D341Med (cell line): ENCODE measurements at places on chromosomes 7 and 10.

- DNase-seq = no peak
Observed at GRCh38 chr7:29269935-29270334, 75.4 kb downstream of the CHN2 start.

GRCh38 chr10:3740157-3740871 lies 44.7 kb downstream of the KLF6 start:
- DNase-seq = no peak

DNA sequence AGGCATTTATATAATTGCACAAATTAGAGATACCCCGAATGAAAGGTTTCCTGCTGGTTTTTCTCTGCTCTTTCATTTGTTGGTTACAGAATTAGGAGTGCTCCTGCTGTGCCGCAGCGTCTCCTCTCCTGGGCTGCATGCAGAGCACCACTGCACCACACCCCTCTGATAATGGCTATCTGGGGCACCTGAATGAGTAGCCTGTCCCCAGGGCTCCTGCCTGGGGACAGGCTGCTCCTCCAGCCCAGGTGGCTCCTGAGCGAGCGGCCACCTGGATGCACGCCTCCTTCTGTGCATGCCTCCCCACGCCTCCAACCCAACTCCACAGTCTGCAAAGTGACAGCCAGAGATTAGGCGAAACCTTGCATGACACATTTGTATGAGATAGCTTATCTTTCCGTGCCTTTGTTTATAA lies 242.6 kb upstream of the FZD8 start:
- DNase-seq = peak; percentile 54

DNA sequence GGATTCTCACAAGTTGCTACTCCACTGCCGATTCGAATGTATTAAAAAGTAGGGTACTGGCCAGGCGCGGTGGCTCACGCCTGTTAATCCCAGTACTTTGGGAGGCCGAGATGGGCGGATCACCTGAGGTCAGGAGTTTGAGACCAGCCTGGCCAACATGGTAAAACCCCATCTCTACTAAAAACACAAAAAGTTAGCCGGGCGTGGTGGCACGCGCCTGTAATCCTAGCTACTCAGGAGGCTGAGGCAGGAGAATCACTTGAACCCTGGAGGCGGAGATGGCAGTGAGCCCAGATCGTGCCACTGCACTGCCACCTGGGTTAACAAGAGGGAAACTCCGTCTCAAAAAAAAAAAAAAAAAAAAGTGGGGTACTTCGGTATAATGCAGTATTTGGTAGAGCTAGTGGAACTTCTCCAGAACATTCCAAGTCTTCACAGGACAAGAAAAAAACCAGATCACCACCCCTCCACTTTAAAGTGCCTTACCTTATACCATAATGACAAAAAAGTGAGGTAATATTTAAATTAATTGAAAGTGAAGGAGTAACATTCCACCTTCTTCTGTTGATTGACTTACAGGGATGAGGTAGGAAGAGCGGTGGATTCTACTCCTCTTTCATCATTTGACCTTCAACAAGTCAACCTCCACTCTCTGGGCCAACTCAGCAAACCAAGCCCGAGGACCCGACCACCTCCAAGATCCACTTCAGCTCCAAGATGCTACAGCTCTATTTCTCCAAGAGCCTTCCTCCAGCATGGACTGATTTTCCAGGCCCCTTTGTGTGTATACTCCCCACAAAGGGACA lies 2.0 kb downstream of the BAZ1B start:
- no peak for DNase-seq

DNA sequence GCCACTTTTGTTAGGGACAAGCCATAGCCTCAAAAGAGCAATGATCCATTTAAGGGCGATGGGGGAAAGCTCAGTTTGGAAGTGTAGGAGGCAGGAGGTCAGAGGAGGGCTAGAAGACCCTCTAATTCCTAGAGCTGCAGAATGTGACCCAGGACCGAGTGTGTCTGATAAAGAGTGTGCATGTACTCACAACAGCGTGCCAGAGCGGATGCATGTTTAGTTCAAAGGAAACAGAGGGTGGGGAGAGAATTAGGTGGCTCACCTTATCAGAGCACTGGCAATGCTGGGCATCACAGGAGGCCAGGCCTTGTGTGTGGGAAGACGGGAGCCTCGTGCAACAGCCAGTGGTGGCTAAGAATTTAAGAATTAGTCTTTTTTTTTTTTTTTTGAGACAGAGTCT lies 133.9 kb upstream of the COBL start:
- no peak for DNase-seq

DNA sequence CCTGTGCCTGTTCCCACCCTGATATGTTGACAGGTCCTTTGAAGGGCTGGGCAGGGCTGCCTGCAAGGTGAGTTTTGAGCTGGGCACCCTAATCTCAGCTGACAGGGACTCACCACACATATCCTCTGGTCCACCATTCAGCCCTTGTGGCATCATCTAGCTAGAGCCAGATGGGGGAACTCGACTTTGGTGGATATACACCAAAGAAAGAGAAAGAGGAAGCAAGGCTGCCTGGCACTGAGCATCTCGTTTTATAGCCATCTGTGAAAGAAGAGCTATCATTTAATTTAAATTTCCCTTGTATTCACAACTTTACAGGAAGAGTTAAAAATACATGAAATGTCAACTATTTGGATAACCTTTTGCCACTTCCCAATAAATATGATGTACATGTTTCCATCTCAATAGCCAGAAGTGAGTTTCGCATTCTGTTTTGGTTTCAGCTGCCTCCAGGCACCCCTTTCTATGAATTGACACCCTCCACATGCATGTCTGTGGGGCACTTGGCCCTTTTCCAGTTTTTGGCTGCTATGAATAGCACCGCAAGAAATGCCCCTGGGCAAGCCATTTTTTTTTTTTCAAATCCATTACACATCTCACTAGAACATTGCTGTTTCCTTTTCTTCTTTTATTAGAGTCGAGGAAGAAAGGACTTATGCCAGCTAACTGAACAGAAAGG lies 22.9 kb upstream of the GRB10 start:
- DNase-seq = no peak

GRCh38 chr7:95209788-95210187 lies 114.5 kb downstream of the PON1 start:
- no peak for DNase-seq

DNA sequence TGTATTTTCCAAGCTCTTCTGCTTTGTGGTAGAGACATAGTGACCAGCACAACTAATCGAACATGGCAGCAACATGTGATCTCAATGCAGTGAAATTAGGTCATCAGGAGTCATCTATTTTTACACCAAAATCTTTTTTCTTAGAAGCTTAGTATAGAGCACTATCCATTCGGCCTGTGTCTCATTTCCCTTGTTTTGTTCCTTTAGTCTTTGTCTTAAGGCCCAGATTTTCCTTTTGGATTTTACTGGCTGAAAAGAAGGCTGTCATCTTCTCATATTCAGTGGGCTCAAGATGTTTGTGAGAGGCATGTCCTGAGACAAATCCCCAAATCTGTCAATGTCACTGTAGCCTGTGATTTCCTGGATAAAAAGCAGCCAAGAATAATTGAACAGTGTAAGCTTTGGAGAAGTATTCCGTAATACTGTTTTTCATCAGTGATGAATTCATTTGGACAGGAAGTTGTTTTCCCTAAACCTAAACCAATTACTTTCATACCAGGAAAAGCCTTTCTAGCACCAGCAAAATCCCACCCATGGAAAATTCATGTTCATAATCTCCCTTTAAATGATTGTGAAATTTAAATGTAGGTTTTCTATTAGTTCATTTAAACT lies 55.2 kb downstream of the MAGI2 start:
- no peak for DNase-seq

DNA sequence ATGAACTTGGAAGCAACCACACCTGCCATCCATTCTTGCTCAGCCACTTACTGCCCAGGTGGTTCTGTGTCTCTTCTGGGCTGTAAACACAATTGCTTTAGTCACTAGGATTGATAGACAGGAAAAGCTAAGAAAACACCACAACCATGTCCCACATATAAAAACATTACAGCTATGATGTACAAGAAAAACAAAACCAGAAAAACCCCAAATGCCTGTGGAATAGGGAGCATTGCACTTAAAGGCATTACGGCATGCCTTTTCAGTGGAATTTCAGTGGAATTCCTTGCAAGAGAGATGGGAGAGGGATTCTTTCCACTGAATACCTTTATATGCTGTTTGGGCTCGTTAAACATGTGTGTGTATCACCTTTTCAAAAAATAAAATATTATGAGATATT lies 44.2 kb upstream of the GPR26 start:
- no peak for DNase-seq

- no peak for DNase-seq
Observed at GRCh38 chr10:50613726-50614443, 9.9 kb downstream of the SGMS1 start.

GRCh38 chr10:30432622-30433305 lies 1.2 kb upstream of the MAP3K8 start:
- DNase-seq = no peak

DNA sequence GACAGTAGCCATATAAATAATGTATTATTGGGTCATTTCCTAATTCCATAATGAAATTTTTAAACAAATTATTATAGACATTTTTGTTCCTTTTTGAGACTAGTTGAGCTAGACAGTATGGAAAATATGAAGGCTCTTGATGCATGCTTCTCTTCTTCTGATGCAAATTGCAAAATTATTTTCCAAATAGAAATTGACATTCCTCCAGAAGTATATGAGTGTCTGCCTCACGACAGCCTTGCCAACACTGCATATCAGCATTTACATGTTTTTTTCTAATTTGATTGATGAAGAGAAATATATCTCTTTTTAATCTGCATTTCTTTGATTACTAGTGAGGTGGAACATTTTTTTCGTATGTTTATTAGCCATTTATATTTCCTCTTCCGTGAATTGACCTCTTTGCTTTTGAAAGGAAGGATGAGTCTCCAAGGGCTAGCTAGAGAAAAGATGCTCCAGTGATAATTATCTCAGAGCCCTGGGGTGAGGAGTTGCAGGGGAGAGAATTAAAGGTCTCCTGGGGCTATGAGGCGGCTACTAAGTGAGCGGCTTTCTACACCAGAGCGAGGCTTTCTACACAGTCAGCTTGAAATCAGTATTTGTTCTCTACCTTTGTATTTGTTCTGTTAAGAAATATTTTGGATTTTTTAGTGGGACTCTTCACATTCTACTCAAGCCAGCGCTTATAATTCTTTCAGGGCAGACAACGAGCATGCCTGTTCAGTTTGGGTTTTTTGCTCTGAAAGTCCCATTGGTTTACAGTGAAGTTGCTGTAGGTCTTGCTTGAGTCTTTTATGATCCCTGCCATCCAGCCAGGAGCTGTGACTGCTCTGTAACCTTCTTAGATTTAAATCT lies 712.2 kb upstream of the GALNT17 start:
- DNase-seq = peak; percentile 77

DNA sequence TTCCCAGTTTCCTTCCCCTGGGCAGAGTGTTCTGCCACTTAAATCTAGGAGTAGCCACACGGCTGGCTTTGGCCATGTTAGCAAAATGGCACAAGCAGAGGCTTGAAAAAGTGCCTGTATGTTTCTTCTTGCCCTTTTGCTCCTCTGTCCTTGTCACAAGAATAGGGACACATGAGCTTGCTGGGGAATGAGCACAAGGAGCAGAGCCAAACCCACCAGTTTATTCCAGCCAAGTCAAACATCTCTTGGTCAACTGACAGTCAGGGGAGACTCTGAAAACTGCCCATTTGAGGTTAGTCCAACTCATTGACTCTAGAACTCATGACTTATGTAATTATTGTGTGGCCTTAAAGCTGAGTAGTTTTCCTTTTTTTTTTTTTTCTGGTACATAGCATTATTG lies 739.7 kb upstream of the FZD8 start:
- DNase-seq = no peak

DNA sequence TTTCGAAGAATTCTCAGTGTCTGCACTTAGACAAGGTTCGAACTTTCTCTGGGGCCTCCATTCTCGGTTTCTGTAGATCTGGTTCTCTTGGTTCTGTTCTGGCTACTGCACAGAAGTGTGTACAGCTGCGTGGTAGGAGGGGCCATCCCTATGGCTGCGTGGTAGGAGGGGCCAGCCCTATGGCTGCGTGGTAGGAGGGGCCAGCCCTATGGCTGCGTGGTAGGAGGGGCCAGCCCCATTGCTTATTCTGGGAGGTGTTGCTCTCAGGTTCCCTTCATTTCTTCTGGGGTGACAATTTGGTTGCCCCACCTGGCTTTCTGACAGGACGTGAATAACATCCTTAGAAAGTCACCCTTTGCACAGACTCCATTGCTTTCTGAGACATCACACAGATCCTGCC lies 65.2 kb upstream of the CHST15 start:
- no peak for DNase-seq

GRCh38 chr7:142696456-142697179 lies 52.7 kb upstream of the PRSS1 start:
- no peak for DNase-seq

DNA sequence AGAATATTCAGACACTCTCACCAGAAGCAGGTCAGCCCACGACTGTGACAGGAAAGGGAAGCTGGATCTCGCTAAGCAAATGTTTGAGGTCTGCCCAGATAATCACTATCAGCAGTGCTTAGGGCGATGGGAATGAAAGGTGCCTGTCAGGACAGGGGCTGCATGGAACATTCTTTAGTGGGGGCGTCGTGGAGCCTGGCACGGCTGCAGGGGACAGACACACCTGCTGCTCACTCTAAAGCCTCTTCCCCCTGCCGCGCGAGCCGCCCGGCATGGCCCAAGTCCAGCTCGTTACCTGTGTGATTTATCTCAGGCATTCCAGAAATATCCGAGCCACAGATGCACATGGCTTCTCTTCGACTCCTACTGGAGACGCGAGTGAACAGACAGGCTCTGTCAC lies 235.5 kb downstream of the GLRX3 start:
- DNase-seq = no peak

- no peak for DNase-seq
Observed at GRCh38 chr10:96275685-96276418, 4.5 kb upstream of the BLNK start.

DNA sequence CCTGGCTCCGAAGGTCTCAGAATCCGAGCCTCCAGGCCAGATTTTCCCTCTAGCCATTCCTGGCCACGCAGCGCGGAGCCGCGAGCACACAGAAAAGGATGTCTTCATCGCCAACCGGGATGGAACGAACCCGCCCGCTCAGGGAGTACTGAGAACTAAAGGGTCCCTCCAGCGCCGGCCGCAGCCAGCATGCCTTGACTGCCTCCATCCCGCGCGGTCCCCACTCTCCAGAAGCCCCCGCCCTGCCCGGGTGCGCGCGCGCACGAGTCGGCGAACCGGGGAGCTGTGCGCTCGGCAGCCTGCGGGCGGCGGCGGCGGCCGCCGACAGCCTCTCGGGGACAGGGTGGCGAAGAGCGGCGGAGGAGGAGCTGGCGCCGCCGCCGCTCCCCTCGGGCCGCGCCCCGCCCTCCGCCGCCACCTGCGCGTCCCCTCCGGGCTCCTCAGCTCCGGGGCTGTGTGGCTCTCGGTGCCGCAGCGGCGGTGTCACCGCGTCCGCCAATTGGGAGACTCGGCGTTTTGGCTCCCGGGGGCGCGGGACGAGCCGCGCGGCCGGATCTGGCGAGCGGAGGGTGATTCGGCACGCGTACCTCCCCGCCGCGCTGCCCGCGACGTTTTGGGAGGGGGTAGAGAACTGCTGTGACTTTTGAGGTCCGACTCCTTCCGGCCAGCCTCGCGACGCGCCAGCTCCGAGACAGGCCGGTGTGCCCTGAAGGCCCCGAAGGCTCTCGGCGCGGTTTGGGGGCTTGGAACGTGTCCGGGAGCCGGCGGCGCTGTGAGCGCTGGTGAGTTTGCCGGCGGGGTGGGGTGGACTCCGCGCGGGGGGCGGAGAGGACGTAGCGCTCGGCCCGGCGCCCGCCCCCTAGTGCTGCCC lies 453 bp upstream of the GALNT17 start:
- DNase-seq = peak; percentile 94

- DNase-seq = no peak
Observed at GRCh38 chr7:12623885-12624498, 53.5 kb downstream of the SCIN start.
